ENCODE measurements at places on chromosomes 7 and 10.
A peak's percentile ranks its signal among the peaks of the same experiment; 100 is the strongest.

GRCh38 chr7:149823631-149824199, 14.5 kb upstream of the ZNF862 start:
- no peak for DNase-seq

- no peak for DNase-seq
Measured at GRCh38 chr7:39681887-39682441, 58.6 kb downstream of the RALA start.

- DNase-seq, result no peak
Measured at GRCh38 chr7:359766-360361, 69.9 kb downstream of the FOXL3 start.

GRCh38 chr7:50976064-50976463, 193.4 kb upstream of the GRB10 start:
- DNase-seq, result no peak

DNA sequence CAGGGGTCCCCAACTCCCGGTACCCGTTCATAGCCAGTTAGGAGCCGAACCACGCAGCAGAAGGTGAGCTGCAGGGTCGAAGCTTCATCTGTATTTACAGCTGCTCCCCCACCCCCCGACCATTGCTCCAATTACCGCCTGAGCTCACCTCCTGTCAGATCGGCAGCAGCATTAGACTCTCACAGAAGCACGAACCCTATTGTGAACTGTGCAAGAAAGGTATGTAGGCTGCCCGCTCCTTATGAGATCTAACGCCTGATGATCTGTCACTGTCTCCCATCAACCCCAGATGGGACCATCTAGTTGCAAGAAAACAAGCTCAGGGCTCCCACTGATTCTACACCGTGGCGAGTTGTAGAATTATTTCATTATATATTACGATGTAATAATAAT, 14.6 kb upstream of the AZGP1 start:
- DNase-seq, result no peak

DNA sequence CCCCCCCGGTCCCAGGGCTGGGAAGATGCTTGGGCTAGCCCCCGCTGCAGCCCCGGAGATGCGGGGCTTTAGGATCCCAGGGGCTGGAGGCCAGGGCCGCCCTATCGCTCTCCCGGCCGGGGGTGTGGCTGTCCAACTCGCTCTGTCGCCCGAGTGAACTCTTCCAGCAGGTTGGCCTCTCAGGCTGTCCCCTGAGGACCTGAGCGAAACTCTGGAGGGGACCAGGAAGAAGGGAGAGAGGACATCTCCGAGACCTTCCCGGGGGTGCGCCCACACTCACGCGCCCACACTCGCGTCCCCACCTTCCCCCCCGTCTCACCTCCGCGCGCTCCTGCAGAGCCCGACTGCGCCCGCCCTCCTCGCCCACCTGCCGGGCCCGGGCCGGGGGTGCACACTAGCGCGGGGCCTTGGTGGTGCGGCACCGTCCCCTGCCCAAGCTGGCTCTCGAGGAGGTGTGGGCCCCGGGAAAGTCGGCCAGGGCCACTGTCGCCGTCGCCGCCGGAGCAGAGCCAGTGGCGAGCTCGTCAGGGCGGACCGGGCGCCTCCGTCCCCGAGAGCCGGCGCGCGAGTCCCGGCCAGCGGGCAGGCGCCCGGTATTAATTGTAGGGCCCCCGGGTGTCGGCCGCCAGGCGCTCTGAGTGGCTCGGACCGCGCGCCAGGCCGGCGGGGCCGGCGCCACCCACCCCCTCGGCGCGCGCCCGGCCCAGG, 101.7 kb upstream of the SVIL start:
- peak; percentile 51 for DNase-seq

GRCh38 chr10:101223274-101224059, 5.8 kb downstream of the LBX1 start:
- DNase-seq, result no peak

GRCh38 chr10:102775201-102775934, 31.6 kb downstream of the WBP1L start:
- DNase-seq, result no peak

- no peak for DNase-seq
Measured at GRCh38 chr10:33132626-33133025, 174.6 kb upstream of the ITGB1 start.

DNA sequence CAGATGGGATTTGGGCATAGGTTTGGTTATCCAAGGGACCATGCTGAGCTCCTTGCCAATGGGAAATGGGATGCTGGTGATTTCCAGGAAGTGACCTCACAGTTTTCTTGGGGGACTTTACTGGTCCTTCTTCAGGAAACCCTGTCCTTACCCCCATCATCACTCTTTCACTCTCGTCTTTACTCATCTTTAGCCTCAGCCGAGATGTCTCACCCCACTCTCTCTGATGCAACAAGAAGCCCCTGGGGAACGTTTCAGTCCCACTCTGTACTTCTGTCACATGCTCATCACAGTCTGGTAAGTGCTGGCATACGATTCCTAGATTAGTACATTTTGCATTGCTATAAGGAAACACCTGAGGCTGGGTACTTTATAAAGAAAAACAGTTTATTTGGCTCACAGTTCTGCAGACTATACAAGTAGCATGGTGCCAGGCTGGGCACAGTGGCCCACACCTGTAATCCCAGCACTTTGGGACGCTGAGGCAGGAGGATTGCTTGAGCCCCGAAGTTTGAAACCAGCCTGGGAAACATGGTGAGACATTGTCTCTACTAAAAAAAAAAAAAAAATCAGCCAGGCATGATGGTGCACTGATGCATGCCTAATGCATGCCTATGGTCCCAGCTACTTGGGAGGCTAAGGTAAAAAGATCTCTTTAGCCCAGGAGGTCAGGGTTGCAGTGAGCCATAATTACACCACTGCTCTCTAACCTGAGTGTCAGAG, 63.5 kb upstream of the VKORC1L1 start:
- no peak for DNase-seq

DNA sequence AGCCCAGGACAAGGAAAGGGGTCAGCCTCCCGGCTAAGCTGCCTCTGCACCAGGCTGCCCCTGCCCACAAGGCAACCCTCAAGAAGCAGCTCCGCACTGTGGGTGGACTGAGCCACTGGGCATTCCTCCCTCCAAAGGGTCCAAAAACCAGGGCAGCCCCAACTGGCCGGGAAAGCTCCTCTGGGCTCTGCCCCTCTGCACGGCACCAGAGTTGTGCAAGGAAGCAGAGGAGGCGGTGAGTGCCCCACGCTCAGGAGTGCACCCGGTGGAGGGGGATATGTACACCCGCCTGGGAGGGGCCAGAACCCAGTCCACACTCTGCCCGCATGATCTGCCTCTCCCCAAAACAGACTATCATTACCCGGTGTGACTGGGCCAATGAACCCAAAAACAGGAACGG, 43.8 kb downstream of the PTPRN2 start:
- DNase-seq, result no peak

DNA sequence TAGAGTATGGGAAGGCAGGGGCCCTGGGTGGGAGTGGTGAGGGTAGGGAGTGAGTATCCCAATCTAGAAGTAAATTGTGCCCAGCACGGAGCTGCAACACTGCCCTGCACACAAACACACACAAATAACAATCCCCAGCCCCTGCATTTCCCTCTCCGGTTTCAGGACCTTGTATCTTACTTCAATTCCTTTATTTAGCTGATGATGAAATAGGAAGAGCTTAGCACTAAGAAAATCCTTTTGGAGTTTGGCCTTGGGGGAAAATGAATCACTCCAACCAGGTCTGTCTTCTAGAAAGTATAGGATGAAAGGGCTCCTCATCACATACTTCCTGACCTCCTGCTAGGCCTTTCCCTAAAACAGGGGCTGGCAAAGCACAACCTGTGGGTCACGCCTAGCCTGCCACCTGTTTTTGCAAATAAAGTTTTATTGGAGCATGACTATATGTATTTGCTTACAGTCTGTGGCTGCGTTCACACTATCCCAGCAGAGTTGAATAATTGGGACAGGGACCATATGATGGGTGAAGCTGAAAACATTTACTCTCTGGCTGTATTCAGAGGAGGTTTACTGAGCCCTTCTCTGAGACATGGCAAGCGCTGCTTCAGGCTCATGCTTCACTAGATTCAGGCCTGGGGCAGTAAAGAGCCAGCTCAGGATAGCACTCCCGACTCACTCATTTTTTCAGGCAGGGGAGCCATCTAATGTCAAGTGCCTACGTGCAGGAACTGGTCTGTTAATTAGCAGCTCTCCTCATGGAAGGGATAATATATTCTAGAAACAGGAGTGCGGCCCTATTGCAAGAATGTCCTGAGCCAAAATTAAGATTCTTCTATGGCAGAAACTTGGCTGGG, 111.0 kb downstream of the EGFR start:
- no peak for DNase-seq

DNA sequence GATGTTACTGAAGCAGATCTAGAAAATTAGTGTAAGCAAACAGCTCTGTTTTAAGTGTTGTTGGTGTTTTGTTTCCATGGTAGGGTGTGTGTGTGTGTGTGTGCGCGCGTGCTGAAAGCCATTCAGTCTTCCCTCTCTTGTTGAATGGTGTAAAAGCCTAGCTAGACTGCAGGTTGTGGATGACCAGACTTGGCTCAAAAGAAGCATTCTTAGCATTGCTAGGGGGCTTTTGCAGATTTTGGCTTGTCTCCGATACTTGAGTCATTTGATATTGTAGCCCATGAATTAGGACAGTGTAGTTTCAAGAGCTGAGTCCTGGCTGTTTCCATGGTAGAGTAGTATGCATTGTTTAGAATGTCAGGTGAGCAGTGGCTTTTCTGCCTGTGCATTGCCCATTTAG, 99.1 kb downstream of the SND1 start:
- no peak for DNase-seq

- no peak for DNase-seq
Measured at GRCh38 chr7:122352454-122352853, 47.9 kb upstream of the FEZF1 start.

- DNase-seq, result peak; percentile 79
Measured at GRCh38 chr7:56074371-56074791, 10.3 kb downstream of the SUMF2 start.

DNA sequence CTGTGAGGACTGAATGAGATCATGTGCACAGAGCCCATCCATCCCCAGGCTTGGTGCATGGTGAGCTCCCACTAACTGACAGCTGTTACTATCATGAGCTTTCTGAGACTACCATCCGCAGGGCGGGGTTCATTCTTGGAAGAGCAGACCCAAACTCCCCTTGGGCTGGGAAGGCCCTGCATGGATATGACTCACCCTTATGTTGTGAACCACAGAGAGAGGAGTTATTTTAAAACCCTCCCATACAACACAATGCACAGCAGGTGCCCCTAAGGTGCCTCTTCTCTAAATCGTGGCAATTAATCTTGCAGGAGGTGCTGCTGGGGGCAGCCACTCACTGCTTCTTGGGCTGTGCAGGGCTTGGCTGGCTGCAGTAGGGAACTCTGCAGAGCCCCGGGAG, 219.1 kb downstream of the GFRA1 start:
- no peak for DNase-seq

GRCh38 chr10:71657604-71658466, 61.7 kb downstream of the C10orf105 start:
- no peak for DNase-seq

DNA sequence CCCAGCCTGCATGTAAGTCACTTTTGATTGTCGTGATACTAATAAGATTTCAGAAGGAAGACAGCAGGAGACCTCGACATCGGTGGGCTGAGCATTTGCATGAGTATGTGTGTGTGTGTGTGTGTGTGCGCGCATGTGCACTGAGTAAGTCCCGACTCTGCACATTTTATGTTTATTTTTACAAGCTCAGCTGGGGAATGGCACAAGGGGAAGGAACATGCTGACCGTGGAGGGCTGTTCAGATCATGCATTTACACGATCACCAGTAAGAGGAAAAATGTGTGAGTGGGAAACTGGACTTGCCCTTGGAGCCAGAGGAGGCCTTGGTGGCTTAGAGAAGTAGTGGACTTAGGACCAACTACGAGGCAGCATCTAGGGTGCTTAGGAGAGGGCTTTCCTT, 41.3 kb downstream of the IL2RA start:
- DNase-seq, result no peak

- DNase-seq, result no peak
Measured at GRCh38 chr7:28350662-28351061, 61.7 kb upstream of the CREB5 start.

- DNase-seq, result no peak
Measured at GRCh38 chr10:106384496-106384895, 780.0 kb downstream of the SORCS1 start.

GRCh38 chr7:82376739-82377138, 66.8 kb downstream of the CACNA2D1 start:
- DNase-seq, result no peak

DNA sequence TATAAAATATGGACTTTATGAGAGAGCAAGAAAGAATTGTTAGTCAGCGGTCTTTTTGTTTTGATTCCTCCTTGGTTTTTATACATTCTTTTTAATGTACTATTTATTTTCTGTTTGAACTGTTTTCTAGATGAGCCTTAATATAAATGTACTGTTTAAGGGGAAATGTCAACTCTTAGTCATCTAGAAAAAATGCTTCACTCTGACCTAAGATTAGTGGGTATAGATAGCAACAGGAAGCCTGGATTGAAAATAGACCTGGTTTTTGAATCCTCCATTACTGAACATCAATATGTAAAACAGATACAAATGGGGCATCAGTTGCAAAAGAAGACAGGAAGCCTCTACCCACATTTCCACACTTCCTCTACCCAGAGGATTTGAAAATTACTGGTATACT, 87.8 kb downstream of the CHRM2 start:
- DNase-seq, result no peak

- no peak for DNase-seq
Measured at GRCh38 chr10:104690959-104691358, 49.9 kb downstream of the SORCS3 start.

DNA sequence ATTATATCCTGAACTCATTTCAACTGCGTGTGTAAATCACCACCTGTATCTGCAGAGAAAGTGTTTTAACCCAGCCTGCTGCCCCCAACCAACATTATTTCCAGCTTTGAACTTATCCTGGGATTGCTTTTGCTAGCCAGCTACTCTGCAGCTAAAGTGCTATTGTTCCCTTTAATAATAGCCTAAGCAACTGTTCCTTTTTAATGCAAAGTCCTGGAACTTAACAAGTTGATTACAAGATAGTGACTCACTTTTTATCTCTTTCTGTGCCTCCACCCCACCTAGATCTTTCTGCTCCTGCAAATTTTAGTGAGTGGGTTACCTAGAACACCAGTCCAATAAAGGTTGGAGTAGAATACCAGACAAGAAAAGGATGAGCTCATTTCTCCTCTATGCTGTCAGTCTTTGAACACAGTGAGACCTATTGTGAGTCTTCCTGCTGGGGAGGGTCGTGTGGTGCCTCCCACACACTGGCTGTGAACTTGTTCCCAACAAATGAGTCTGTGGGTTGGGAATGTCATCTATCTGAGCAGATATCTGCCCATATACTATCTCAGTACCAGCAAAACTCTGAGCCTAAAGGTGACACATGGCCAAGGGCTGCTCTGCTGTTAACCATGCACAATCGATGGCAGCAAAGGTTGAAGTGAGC, 137.7 kb downstream of the FAM204A start:
- DNase-seq, result no peak

GRCh38 chr7:102272075-102272916, 14.4 kb upstream of the SH2B2 start:
- peak; percentile 59 for DNase-seq

All from T1000 (cell line).